GM12891 (cell line): ENCODE measurements at places on chromosomes 2 and 18.

DNA sequence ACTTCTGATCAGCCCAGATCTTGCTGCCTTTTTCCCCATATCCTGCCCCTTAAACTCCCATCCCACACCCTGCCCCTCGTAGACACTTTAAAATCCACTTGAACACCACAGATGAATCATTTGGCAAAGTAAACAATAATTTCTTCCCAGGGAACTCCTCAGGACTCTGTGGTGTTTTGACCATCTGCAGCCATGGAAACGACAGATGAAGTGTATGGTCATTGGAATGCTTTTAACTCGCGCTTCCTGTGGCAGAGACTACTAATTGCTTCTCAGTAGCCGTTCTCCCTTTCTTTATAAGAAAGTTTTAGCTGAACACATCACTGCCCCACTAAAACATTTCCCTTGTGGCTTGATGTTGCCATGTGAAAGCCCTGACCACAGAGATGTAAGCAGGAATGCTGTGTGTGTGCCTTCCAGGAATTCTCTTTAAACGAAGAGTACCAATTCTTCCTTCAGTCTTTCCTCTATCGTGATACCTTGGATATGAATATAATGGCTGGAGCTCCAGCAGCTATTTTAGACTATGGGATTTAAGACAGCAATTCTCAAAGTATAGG lies 92.7 kb upstream of the PARD3B start:
- no peak for DNase-seq

DNA sequence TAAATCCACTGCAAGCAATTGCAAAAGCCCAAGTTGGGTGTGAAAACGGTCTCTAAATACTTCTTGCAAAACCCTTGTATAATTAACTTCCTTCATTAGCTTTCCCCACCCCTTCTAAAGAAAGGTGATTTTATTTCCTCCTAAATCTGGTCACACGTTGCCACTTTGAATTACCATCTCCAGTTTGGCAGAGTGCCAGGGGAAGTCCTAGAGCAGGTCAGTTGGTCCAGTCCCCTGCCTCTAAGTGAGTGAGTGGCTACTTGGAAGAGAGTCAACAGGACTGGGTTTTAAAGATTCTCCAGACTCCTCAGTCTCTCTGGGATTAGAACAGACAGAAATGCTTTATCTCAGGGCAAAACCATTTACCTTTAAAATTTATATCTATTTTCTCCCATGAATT lies 18.7 kb upstream of the LYPD6B start:
- DNase-seq = no peak

DNA sequence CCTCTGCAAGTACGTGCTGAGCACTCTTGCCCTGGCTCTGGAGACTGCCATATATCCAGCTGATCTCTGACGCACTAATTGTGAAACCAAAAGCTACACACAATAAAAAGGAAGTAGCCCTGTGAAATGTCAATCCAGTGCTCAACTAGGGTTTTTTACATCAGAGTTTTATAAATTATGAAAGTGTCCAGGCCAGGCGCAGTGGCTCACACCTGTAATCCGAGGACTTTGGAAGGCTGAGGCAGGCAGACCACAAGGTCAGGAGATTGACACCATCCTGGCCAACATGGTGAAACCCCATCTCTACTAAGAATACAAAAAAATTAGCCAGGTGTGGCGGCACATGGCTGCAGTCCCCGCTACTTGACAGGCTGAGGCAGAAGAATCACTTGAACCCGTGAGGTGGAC lies 24.5 kb upstream of the PEX13 start:
- no peak for DNase-seq

GRCh38 chr2:234595829-234596228 lies 98.9 kb upstream of the ARL4C start:
- no peak for DNase-seq

- DNase-seq = no peak
These were observed 773 bp downstream of the CMPK2 start for GRCh38 chr2:6864923-6865345.

GRCh38 chr2:122471753-122472152 lies 716.3 kb downstream of the TSN start:
- DNase-seq = no peak

GRCh38 chr2:110747522-110748488 lies 15.4 kb downstream of the ACOXL start:
- no peak for DNase-seq

GRCh38 chr2:101305492-101306078 lies 2.9 kb downstream of the RNF149 start:
- no peak for DNase-seq

DNA sequence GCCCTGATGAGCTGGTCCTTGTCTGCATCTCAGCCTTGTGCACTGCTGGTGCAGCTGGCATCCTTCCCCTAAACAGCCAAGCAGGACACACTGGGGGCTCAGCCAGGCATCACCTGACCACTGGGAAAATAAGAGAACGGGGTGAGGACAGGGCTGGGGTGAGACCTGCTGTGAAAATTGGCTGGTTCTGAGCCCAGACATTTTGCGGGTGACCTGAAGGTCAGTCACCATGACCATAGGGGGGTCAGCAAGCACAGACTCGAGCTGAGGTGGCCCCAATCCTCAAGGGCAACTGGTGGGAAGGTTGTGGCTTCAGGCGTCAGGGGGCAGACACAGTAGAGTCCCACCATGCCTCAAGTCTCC lies 144.9 kb upstream of the TWIST2 start:
- DNase-seq = no peak

DNA sequence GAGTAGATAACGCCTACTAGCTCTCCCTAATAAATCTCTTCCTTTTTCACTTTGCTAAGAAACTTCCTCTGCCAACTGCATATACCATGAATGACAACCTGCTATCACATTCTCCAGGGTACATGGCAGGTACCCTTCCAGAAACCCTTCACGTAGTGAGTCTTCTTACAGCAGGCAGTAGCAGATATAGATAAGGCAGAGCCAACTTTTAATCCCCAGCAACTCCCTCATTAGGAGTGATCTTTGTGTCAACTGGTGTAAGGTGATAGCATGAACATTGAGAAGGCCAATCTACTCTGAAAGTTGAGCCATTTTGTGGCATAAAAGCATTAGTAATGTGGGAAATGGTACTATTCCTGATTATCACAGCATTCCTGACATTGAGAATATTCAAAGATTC lies 5.7 kb upstream of the STK17B start:
- DNase-seq = no peak

DNA sequence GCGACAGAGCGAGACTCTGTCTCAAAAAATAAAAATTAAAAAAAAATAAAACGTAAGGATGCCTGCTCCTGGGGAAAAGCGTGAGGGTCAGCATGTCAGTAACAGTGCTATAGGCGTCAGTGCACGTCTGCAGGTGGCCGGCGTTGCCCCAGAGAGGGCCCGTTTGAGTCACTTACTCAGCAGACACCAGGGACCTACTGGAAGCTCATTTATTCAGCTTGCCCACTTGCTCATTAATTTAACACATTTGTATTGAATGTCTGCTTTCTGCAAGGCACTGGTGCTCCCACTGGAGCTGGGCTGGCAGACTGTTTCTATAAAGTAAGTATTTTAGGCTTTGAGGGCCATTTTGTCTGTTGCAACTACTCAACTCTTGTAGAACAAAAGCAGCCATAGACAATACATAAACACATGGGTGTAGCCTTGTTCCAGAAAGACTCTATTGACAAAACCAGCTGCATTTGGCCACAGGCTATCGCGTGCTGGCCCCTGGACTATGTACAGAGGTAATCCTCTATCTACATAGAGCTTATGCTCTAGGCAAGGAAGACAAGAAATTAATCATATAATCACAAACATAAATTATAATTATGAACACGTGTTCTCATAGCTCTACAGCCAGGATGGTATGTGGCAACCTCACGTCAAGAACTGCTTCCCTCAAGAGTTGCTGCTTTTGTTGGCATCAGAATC lies 73.2 kb downstream of the KLHL29 start:
- DNase-seq = no peak

DNA sequence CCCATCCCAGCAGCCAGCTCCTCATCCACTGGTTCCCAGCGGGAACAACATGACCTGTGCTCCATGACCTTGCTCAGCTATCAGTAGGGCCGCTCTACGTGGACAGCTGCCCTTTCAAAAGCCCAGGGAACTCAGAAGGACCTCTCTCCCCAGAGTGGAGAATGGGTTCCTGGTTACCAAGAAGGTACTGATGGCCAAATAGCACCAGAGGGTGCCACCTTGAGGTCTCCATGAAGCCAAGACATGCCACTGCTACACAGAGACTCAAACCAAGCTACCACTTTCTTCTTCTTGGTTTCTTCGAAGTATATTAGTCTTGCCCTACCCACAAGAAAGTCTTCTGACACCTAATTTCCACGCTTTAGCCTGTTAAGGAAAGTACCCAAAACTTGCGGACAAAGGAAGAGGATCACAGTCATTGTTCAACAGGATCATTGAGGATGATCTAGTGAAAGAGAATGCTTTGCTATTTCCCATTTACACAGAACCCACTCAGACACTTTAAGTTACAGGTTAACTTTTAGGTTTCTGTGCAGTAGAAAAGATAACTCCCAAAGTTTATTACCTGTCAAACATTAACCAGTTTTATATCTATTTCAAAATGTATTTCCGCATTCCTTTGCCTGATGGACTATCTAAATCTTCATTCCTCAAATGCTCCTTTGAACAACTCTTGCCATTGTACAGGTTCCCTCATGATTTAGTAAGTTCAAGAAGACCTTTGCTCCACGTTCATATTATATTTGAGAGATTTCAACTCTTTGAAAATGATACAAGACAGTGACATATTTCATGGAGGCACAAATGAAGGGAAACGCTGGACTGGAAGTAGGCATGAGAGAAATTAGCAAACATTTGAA lies 102.2 kb downstream of the ALPK2 start:
- DNase-seq = no peak

GRCh38 chr2:24620936-24621335 lies 129.9 kb downstream of the NCOA1 start:
- DNase-seq = no peak

- DNase-seq = no peak
These were observed 99.7 kb upstream of the UGP2 start for GRCh38 chr2:63741884-63742579.

DNA sequence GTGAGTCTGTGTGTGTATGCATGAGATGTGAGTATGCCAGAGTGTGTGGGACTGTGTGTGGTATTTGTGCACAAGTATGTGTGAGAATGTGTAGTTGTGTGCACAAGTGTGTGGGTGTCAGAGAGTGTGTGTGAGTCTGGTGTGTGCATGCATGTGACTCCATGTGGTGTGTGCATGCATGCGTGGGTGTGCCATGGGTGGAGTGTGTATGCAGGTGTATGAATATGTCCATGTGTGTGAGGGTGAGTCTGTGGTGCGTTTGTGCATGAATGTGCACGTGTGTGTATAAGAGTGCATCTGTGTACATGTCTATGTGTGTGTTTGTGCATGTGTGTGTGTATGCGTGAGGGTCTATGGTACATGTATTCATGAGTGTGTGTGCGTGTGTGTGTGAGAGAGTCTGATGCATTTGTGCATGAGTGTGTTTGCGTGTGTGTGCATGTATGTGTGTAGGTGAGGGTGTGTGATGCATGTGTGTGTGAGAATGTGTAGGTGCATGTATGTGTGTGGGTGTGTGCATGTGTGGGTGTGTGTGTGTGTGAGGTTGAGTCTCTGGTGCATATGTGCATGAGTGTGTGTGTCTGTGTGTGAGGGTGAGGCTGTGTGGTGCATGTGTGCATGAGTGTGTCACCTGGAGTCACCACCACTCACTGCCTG lies 226.8 kb downstream of the LDLRAD4 start:
- no peak for DNase-seq
